NCI-H2081 treated with DMSO at 0.1 percent for 48 hours (cell line): ENCODE measurements at places on chromosomes 3 and 15.

- no peak for DNase-seq
Measured at GRCh38 chr3:173936316-173936715, 538.8 kb downstream of the NLGN1 start.

GRCh38 chr3:153889905-153890334 lies 231.3 kb upstream of the ARHGEF26 start:
- no peak for DNase-seq

GRCh38 chr3:30680789-30681648 lies 74.6 kb downstream of the TGFBR2 start:
- DNase-seq = no peak

DNA sequence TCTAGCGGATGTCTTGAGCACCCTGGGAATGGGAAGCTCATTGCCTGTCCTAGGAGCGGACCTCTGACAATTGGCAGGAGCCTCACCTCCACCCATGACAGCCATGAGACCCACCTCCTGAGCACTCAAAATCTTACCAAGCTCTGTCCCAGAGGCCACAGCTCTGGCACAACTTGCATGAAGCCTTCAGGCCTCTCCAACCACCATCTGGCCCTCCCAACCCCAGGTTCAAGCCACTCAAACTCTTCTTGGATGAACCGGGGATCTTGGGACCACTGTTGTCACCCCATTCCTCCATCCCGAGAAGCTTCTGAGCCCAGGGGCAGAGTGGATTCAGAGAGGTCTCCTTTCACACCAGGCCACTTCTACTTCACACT lies 1.5 kb downstream of the VIPR1 start:
- DNase-seq = no peak

- no peak for DNase-seq
Measured at GRCh38 chr3:11095932-11096265, 58.4 kb upstream of the HRH1 start.

DNA sequence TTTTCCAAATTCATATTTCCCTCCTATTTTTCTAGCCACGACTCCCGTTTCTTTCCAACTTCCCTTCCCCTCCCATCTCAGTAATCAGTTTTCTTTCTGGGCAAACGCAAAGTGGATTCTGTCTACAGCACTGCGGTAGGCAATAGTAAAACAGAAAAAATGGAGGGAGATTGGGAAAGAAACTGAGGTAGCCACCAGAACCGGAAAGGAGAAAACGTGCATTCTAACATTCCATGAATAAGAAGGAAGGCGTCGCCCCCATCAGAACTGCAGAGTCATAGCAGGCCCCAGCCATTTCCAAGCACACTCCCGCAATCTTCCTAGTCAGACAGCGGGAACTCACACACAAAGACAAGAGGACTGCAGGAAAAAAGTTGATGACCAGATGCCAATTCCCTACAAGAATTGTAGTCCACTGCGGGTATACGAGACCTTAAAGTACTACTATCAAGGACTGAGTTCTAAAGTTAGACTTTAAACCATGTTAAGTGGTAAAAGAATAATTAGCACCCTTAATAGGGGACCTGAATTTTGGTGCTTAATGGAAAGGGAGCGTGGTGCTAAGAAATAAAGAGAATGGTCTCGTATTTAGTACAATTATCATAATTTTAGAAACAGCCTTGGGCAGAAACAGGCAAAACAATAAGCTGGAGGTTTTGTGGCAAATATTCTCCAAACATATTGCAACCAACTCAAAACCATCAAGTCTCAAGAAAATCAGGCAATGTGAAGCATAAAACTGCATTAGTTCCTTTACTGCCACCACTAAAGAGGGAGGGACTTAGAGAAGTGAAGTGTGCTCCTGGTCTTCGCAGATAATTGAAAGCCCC lies 1.4 kb downstream of the PFN2 start:
- DNase-seq = peak; percentile 52

GRCh38 chr3:49166752-49167556 lies 823 bp upstream of the CCDC71 start:
- no peak for DNase-seq

- no peak for DNase-seq
Measured at GRCh38 chr3:127035677-127036076, 52.8 kb downstream of the PLXNA1 start.

DNA sequence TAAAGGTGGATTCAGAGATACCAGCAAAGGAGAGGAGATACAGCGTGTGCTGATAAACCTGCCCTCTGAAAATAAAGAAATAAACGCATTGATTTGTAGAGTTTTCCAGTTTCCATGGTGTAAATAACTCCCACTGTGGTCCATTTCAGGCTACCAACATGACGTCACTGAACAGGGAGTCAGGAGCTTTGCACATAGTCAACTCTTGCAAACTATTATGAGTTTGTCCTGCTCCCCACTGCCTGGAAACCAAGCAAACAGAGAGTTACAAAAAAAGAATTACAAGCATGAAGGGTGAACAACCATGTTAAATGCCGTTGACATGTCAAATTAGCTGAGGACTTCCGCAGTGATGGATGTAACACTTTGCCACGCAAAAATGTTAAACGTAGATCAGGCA lies 70.4 kb upstream of the GATA2 start:
- DNase-seq = no peak

DNA sequence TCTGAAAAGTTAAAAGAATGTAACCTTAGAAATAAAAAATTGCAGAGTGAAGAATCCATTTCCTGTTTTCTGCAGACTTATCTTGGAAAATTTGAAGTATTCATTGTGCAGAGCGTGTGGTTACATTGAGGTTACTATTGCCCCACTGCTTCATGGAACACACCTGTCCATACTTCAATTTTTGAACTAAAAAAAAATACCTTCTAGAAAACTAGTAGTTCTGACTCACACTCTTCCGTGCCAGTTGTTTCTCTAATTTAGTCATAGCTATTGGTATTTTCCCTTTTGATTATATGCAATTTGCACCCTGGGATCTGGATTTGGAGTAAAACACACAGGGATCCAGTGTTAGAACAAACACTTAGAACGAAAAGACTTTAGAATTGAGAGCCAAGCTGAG lies 111.8 kb upstream of the LYSMD4 start:
- no peak for DNase-seq

DNA sequence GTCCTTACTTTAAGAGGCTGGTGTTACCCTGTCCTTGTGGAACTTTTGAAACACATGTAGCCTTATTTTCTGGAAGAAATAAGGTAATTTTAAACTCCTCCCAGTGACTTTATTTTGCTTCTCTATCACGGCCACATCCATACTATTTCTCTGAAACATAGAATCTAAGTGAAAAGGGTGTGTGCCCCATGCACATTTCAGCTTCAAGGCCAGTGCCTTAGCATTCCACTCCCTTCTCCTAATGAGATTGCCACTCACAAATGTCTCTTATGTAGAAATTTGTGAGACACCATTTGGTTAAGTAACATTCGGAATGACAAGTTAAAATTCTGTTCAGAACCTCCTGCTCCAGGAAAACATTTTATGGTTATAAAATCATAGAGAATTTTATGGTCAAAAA lies 562.7 kb downstream of the TUSC7 start:
- DNase-seq = no peak

DNA sequence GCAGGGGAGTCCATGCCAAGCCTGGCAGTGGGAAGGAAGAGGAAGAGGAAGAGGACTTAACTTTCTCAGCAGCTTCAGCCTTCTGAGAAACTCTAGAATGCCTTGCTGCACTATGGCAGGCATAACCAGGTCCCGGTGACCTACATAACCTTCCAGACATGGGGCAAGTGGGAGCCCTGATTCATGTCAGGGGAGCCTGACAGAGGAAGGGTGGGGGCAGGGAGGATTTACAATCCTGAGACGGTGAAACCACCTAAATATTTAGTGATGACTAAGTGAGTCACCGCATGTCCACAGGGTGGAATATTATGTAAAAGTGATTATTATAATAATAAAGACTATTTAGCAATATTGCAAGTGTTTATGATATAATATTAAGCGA lies 46.7 kb downstream of the AMOTL2 start:
- DNase-seq = no peak

GRCh38 chr3:10974746-10975375 lies 17.7 kb upstream of the SLC6A1 start:
- DNase-seq = no peak

- no peak for DNase-seq
Measured at GRCh38 chr3:4900298-4900697, 78.9 kb upstream of the BHLHE40 start.
